ENCODE measurements at places on chromosomes 11 and 22.

DNA sequence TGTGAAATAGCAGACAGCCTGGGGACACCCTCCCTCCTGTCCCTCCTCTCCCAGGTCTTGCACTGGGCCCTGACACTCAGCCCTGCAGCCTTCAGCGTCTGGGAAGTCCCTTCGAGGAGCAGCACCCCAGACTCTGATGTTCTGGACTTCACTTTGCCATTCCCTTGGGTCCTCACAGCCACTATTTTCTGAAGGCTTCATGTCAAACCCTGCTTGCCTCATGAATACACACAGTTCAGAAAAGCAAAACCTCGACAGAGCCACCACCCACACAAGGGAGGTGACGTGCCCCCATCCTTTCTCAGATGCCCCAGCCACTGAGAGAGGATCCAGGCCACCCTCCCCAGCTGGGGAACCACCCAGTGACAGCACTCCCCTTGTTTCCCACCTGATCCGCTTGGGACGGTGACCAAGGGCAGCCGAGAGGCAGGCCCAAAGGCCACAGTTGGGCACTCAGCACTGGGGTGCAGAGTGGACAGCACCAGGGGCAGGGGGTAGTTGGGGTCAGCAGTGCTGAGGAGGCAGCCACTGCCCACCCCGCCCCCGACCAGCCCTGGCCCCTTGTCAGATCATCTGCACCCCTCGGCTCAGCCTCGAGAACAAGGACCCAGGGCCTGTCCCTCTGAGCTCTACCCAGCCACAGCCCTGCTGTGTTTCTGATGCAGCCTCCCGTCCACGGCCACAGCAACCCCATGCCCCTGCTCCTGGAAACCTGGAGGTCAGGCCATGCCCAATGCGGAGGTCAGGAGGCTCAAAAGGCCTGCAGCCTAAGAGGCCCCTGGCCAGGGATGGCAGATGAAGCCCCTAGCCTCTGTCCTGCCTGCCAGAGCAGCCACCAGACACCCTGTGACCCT lies 3.1 kb upstream of the TNNT3 start:
- no peak for DNase-seq

- no peak for DNase-seq
Measured at GRCh38 chr22:30392661-30393321, 4.0 kb upstream of the SEC14L2 start.

DNA sequence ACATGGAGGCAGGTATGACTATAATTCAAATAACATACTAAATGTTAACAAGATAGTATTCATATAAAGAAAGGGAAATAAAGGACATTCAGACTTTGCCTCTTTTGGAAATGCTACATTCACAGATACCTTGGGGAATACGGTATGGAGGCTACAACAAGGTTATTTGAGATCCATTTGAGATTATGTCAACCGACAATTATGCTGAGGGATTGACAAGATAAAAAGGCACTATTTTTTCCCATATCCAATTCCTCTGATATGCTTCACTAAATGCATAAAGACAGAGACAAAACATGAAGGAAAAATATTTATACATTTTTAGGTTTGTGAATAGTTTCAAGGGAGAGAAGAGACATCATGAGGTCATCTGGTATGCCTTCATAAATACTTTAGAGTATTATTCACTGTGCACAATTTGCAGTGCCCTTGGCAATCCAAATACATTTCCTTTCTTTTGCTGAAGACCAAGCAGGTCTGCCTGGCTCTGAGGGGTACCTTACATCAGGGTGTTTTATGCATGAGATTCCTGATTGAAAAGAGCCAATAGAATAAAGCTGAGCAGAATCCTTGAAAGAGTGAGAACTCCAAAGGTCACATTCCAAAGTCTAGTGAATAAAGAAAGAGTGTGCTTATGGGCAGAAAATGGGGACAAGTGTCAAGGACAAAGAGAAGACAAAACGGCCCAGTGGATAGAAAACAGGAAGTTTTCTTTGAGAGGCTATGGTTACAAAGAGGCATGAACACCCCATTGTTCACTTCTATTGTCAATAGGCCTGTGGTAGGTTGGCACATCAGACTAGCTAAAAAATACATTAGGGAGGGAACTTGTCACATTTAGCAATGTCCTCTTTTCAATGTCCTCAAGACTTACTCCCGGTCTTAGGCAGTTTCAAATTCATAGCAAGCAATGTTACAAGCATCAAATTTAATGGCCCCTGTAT lies 455.8 kb downstream of the LRRC4C start:
- no peak for DNase-seq

DNA sequence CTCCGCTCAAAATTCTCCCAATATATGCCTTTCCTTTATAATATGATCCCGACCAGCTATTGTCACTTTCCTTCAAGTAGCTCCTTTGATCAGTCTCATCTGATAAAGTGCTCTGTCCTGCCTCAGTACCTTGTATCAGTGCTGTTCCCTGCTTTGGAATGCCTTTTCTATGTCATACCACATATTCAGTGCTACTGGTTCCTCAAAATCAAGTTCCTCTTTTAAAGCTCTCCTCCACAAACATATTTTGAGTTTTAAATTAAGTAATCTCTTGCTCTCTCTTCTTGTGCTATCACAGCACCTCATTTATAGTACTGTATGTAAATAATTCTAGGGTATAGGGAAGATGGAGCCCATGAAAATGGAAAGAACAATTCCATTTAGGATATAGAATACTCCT lies 137.1 kb upstream of the CTSC start:
- no peak for DNase-seq

DNA sequence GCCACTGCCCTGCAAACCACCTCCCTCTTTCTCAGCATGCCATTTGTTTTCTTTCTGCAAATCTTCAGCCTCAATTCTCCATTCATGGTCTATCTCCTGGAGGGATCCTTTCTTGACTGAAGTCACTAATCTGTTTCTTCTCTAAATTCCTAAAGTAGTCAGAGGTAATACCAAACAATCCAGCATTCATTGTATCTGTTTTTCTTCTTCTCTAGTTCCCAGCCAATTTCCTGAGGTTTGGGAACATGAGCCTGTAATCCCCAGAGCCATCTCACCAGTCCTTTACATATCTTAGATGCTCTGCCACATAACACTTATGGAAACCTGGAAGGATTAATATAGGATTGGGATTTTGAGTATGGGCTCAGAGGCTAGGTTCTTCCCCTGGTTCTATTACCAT lies 86.5 kb downstream of the MICAL2 start:
- DNase-seq: no peak

DNA sequence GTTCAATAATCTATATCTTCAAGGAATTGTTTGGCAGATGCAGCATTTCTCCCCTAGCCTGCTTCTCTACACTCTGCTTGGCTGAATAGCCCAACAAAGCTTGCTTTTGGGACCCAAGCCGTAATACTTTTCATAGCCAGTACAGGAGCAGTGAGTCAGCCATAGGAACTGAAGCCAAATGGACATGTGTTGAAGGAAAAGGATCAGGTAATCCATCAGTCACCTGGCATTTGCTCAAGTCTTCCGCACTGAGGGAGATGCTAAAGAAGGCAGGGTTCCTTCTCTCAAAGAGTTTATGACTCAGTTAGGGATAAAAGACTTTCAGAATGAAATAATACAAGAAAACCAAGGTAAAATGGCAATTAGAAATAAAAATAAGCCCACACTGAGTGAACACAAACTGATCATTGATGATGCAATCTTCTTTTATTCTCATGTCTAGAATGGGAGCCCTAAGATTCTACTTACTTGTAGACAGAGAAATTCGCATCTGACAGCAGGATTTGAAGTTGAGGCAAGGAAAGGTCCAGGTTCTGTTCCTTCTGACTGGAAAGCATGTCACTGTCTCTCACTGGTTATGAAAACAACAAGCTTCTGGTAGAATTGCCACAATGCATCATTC lies 13.2 kb downstream of the C11orf87 start:
- DNase-seq: no peak

DNA sequence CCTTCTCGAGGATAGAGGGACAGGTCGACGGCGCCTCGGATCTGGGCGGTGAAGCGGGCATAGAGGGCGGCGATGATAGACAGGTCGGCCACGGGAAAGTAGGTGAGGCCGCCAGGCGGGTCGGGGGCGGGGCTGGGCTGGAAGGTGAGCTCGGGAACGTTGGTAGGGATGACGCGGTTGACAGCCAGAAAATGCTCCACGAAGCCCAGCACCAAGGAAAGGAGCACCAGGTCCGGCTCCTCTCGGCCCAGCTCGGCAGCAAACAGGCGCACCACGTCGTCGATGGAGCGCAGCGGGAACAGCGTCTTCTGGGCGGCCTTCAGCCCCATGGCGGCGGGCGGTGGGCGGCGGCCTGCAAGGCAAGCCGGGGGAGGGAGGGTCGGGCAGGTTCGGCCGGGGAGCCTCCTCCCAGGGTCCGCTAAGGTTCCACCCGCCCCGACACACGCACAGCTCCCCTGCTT lies 540 bp downstream of the MEN1 start:
- DNase-seq: no peak

- no peak for DNase-seq
Measured at GRCh38 chr11:57662893-57663292, 5.0 kb upstream of the ZDHHC5 start.

DNA sequence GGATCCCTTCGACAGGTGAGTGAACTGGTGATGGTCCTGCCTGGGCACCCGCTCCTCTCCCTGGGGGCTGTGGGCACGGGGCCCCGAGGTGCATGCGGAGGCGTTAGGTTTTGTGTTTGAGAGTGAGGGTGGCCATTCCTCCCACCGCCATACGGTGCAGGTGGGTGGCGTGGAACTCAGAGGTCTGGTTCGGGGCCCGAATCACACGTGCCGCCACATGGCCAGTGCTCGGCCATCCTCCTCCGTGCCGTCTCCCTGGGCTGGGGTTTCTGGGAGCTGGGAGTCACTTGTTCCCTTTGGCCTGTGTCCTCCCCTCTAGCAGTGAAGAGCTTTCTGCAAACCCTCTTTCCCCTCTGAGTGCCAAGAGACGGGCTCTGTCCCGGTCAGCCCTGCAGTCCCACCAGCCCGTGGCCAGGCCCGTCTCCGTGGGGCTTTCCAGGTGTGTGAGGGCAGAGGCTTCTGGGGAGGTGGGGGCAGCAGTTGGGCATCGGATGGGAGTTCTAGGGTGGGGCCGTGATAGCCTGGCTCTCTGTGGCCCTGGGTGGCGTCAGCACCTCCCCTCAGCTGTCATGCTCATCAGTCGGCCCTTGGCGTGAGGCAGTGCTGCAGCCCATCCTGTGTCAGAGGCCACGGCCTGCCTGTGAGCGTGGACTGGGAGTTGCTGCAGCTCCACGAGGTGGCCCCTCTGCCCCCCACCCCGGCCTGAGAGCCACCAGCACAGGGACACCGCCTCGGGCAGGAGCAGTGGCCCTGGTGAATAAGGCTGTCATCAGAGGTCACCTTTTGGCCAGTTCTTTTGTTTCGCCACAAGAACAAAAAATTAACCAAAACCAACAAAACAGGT lies 10.2 kb downstream of the IRF7 start:
- DNase-seq: no peak

DNA sequence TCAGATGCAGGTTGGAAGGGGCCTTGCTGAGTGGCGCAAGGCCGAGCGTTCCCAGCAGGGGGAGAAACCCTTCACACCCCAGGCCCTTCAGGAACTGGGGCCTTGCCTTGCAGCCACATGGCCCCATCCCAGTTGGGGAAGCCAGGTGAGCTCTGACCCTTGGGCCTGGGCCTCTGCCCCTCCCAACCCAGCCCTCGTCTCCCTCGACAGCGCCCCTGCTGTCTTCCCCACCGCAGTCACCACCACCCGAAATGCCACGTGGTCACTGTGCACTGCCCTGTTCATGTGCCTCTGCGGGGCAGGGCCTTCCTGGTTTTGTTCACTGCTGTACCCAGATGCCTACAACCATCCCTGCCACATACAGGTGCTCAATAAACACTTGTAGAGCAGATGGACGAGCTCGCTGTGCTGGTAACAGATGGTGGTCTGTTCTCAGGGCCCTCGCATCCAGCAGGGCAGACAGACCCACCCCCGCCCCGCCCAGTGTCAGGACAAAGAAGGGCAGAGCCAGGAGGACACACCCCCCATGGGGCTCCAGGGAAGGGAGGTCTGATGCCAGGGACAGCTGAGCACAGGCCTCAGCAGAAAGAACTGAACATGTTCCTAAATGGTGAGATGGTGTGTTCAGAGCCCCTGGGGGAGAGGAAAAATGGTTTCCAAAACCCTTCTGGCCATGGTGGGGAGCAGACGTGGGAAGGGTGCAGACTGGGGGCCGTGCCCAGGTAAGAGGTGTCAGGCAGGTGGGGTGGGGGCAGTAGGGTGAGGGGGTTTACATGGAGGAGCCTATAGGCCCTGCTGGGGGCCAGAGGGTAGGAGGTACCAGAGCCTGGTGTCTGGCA lies 3.7 kb downstream of the POLR2L start:
- DNase-seq: no peak

DNA sequence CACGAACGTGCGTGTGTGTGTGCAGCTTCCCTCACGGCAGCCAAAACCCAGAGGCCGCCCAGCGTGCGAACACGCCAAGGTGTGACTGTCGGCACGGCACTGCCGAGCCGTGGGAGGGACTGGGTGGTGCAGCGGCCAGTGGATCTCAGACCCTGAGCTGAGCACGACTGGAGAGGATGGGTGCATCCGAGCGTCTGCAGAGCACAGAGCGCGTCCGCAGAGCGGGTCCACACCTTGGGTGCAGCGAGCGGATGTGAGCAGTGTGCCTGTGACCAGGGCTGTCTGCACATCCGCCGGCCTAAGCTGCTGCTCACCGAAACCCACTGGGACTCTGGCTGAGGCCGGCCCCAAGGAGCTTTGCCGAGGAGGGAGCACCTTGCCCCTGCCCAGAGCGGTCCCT lies 22.7 kb downstream of the PTDSS2 start:
- no peak for DNase-seq

GRCh38 chr11:129973809-129974208 lies 28.8 kb downstream of the PRDM10 start:
- DNase-seq: no peak

- DNase-seq: peak; percentile 34
Measured at GRCh38 chr11:86245369-86246292, 1.1 kb downstream of the EED start.

- DNase-seq: peak; percentile 80
Measured at GRCh38 chr22:36331912-36332622, 55.7 kb downstream of the MYH9 start.

DNA sequence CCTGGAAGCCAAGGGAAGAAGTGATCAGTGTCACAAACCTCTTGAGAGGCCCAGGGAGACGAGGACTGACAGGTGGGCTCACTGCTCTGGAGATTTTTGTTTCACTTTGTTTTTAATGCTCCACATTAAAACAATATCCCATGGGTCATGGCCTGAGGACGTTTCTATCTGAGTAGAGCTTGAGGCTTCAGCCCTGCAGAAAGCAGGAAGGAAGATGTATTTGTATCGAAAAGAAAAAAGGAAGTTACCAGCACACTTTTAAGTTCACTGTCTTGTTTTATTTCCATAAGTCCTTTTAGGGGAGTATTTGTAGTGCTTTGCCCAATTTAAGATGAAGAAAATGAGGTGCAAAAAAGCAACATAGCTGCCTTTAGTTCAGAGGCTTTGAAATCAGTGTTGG lies 191.1 kb downstream of the GRIK4 start:
- DNase-seq: no peak
